ENCODE measurements at places on chromosomes 3 and 15. TPM values are rescaled to one million over a fixed set of nuclear protein-coding genes. Genes with fewer than 3 reads are reported as not detected.

The NOX5 gene
- 0.64 TPM for total RNA-seq

The SLC22A14 gene
- 0.86 TPM for total RNA-seq

The PLSCR2 gene
- total RNA-seq: not detected

The PLXND1 gene
- 91.8 TPM for total RNA-seq

The ARL6 gene
- 17.3 TPM for total RNA-seq

The LYSMD2 gene
- total RNA-seq: 10.8 TPM

DNA sequence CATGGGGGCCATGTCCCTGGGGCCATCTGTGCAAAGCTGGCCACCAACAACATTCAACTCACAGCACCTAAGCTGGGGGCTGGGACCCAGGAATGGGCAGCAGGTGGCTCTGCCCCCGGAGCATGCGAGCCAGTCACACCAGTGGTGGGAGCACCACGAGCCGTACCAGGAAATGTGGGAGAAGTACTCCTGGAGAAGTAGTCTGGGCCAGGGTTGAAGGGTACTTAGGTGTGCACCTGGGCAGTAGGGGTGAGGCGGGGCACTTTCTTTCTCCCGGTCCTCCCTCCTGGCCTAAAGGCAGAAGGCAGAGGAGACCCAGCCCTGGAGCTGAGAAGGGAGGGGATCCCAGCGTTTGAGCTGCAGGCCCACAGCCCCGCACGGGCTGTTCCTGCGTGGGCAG, 94.2 kb downstream of the PLXNA1 start:
- DNase-seq: no peak

DNA sequence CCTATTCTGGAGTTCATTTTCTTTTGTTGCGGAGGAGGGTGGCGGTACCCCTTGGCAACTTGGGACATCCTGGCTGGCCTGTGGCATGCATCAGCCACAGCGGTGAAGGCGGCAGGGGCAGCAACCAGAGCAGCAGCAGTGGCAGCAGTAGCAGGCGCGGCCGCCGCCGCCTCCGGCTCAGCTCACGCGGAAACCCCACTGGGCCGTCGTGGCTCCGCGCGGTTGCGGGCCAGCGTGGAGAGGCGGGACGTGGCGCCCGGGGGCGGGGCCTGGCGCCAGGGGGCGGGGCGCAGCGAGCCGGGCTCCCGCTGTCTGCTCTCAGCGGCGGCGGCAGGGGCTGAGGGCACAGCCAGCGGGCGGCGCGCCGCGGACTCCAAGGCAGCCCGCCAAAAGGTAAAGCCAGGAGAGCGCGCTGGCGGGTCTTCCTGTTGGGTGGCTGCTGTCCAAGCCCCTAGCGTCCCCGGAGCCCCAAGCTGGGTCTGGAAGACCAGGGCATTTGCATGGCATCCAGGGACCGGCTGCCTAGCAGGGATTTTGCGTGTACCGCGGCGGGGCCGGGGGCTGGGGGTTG, 334.4 kb upstream of the THRB start:
- no peak for DNase-seq

DNA sequence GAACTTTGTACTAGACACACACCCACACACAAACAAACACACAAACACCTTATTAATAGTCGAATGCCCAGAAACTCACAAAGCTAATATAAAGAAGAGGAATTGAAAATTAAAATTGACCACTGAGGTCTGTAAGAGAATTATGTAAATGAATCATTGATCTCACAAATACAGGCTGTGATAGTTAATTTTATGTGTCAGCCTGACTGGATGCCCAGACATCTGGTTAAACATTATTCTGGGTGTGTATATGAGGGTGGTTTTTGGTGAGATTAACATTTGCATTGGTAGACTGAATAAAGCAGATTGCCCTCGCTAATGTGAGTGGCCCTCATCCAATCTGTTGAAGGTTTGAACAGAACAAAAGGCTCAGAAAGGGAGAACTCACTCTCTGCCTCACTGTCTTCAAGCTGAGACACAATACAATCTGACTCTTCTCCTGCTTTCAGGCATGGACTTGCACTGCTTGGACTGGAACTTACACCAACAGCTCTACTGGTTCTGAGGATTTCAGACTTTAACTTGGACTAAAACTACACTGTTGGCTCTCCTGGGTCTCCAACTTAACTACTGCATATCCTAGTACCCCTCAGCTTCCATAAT, 199.4 kb upstream of the TTC14 start:
- DNase-seq: no peak

DNA sequence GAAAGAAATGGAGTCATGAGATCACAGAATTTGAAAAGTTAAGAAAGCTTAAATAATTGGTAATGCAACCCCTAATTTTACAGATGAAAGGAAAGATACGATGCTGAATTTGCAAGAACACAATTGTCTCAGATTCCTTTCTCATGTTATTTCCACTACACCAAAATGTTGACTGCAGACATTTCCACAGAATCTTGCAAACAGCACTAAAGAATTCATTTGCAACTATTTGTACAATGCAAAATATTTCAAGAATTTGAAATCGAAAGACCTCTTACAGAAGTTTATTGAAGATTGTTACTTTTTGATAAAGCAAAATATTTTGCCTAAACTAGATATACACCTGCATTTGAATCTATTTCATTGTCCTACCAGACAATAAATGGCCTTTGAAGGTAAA, 194.1 kb upstream of the KCNMB2 start:
- no peak for DNase-seq

- DNase-seq: peak; percentile 59
Observed at GRCh38 chr3:179234199-179234598, 16.7 kb downstream of the KCNMB3 start.

GRCh38 chr3:135038186-135038585, 243.1 kb downstream of the EPHB1 start:
- DNase-seq: no peak

- no peak for DNase-seq
Observed at GRCh38 chr15:73010154-73011152, 41.8 kb upstream of the NEO1 start.

- DNase-seq: peak; percentile 89
Observed at GRCh38 chr15:77282333-77282732, 137.6 kb downstream of the PEAK1 start.

DNA sequence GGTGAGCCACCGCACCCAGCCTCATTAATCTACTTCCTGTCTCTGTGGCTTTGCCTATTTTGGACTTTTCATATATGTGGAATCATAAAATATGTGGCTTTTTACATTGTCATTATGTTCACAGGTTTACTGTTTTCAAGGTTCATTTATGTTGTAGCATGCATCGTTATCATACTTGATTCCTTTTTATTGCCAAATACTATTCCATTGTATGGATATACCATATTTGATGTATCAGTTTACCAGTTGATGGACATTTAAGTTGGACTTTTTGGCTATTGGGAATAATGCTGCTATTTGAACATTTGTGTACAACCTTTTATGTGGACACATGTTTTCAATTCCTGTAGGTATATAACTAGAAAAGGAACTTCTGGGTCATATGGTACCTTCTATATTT, 14.0 kb downstream of the GXYLT2 start:
- no peak for DNase-seq

- no peak for DNase-seq
Observed at GRCh38 chr15:99978426-99978825, 245.2 kb upstream of the LYSMD4 start.

GRCh38 chr3:23991683-23992628, 46.9 kb downstream of the NR1D2 start:
- peak; percentile 83 for DNase-seq

- DNase-seq: no peak
Observed at GRCh38 chr3:101833446-101833974, 15.8 kb upstream of the NFKBIZ start.

GRCh38 chr3:194401868-194402329, 2.8 kb upstream of the GP5 start:
- DNase-seq: no peak

DNA sequence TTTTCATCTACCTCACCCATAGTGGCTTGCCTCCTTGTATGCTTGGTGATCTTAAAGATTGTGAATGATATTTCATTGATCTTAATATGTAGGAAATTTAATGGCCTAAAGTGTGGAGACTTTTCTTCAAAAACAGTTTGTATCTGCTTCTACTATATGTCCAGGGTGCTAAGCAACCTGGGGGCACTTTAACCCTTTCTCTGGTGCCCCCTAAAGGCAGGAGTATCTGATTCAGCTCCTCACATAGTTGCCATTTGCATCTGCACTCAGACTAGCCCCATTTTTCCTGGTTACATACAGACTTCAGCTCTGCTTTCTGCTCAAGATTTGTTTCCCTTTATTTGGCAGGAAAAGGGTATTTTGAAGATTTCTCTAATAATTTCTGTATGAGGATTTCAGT, 5.2 kb upstream of the PFN2 start:
- DNase-seq: no peak

DNA sequence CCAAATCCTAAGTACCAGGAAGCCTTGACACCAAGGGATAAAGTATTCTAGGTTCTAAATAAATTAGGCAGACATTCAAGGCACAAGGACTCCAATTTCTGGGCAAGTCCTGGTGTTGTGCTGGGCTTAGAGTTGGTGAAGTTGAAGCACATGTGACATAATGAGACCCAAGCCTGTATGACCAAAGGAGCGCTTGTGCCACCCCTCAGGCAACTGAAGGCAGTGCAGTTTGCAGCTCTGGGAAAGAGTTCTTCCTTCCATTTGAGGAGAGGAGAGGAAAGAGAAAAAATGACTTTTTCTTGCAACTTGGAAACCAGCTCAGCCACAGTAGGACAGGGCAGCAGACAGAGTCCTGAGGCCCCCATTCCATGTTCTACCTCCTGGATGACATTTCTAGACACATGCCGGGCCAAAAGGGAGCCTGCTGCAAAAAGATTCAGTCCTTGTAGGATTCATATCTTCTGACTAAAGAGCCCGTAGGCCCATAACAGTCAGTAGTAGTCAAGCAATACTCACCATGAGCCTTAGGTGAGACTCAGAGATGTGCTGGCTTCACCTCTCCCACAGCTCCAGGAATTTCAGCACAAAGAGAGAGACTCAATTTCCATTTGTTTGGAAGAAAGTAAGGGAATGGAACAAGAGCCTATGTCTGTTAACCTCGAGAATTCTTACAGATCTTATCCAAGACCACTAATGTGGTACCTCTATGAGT, 588.8 kb upstream of the BCHE start:
- no peak for DNase-seq

DNA sequence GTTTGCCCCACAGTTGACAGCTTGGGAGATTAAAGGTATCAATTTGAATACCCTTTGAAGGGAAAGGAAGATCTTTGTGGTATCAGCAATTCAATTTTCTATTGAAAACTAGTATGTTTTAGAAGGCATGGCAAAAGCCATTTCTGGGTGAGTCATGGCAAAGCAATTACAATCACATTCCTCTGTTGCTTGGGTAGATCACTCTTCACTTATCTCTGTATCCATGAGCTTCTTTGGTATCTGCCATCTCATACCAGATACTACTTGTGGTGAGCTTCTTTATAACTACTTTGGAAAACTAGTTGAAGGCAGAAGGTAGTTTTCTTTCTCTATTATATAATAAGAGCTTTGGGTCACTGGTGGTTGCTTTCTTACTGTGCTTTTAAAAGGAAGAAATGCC, 28.3 kb upstream of the LSAMP start:
- no peak for DNase-seq

- no peak for DNase-seq
Observed at GRCh38 chr3:175778994-175779393, 919.9 kb downstream of the NAALADL2 start.

GRCh38 chr3:86595696-86596095, 395.3 kb downstream of the VGLL3 start:
- no peak for DNase-seq

DNA sequence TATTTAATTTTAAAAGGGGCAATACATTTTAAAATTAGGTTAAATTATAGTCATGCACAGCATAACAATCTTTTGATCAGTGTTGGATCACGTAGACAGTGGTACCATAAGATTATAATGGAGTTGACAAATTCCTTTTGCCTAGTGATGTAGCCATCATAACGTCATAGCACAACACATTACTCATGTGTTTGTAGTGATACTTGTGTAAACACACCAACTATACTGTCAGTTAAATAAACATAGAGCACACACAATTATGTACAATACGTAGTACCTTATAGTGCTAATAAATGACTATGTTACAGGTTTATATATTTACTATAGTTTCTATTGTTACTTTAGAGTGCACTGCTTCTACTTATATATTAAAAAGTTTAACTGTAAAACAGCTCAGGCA, 31.2 kb downstream of the FOXB1 start:
- no peak for DNase-seq

DNA sequence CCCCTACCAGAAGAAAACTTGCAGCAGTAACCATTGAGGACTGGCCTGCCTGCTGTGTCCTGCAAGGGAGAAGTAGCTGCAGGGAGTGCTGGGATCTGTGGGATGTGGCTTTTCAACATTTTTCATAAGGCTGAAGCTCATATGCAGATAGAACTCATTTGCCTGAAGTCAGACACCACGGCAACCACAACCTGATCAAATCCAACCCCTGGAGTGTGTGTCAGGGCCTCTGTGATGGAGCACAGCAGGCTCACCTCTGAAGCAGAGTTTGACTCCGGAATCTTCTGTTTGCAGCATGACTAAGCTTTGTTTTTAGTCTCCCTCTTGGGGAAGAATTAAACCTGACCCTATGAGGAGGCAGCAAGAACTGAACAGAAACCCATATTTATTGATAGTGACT, 508.7 kb downstream of the AGBL1 start:
- DNase-seq: no peak

DNA sequence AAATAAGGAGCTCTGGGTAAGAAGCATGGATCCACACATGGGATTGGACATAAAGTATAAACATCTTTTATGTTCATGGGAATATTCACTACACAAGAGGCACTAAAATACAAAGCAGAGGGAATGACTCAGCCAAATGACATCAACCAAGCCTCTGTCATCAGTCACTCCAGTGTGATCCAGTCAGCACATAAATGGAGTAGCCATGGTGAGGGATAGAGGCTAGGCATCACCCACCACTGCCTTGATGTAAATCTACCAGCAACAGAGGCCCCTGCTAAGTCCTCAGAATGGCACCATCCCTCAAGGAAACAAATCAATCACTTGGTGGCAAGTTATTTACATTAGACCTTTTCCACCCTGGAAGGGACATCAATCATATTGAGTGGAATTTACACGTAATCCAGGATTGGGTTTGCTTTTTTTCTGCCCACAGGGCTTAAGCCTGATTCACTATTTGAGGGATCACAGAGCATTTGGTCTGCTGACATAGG, 27.2 kb downstream of the VEPH1 start:
- DNase-seq: peak; percentile 71

- DNase-seq: peak; percentile 72
Observed at GRCh38 chr3:58994746-58995330, 55.0 kb downstream of the CFAP20DC start.

- no peak for DNase-seq
Observed at GRCh38 chr15:41881920-41882688, 11.7 kb downstream of the SPTBN5 start.

- no peak for DNase-seq
Observed at GRCh38 chr15:31161951-31162350, 60.4 kb upstream of the TRPM1 start.

- DNase-seq: peak; percentile 81
Observed at GRCh38 chr3:49813497-49814174, at the start of gene UBA7. Gene UBA7, minus strand, starts transcription at chr3:49813953. Its CDS starts 166 bp downstream, at chr3:49813787.

DNA sequence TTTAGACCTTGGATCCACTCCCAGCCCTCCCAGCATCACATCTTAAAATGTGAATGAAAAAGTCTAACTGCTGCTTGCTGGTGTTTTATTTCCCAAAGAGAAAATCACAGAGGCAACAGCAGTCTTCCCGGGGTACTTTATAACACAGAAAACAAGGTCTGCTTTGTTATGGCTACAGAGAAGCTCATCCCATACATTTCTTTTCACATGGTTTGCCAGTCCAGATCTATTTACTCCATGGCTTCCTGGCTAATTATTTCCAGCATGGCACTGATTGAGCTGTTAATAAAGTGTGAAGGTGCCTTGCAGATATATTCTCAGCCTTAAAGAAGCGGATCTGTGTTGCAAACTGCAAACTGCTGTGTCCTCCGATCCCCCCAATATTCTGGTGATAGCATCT, 466.1 kb upstream of the CFAP20DC start:
- no peak for DNase-seq
